Astrocyte (in vitro differentiated cells and primary cell): ENCODE measurements at places on chromosomes 4 and X. TPM values are rescaled to one million over a fixed set of nuclear protein-coding genes. Genes with fewer than 3 reads are reported as not detected.

The TRIM61 gene
- total RNA-seq, result 1.4 and 2.2 TPM in 2 replicates

DNA sequence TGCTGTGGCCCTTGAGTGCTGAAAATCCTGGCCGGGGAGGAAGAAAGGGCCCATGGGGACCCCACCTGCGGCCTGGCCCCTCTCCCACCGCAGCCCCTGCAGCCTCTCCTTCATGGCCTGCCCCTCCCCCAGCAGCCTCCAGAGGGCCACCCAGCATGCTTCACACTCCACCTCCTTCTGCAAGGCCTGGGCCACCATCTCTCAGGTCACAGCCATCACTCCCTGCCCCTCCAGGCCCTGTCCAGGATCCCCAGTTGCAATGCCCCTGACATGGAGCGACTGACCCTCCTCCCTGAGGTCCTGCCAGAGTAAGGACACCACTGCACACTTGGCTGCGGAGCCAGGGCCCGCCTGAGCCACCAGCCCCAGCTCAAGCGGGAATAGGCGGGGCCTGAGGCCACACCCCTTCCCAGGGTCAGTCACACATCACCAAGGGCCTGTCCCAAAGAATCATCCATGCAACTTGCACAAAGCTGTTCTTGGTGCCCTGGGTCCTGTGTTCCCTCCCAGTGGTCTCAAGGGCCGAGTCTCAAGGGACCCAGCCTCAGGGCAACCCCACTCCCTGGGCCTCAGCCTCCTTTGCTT, 32.9 kb downstream of the CCNQ start:
- no peak for DNase-seq

DNA sequence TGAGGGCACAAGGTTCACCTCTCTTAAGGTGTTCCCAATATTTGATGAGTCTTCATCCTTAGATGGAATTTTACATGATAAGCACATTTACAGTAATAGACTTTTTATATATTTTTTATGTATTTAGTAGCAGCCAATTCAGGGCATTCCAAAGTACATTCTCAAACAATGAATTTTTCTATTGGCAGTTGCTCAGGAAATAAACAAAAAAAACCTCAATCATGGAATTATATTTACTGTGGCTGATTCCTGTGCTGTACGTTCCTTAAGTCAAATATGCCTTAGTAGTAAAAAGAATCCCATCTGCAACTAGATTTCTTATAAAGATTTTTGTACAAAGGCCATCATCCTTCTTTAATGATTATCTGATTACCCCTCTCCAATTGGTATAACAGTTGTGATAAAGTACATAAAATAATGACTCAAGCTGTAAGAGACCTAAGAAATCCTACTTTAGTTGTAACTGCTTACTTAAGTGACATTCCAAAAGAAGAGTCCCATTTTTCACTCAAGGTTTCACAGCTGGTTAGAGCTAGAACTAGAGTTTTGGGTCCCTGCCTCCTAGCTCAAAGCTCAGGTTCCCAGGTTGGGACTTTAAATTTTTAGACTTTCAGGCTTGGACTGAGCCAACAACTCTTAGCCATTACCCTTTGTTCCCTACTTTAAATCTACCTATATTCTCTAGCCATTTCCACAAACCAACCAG, 152.7 kb downstream of the FHIP1A start:
- DNase-seq, result peak; percentile 34

The MGAT4D gene
- total RNA-seq, result not detected in 2 replicates

GRCh38 chr4:84574069-84574720, 8.7 kb upstream of the CDS1 start:
- no peak for DNase-seq

The FGF2 gene
- 30.5 and 38.4 TPM in 2 replicates for total RNA-seq

DNA sequence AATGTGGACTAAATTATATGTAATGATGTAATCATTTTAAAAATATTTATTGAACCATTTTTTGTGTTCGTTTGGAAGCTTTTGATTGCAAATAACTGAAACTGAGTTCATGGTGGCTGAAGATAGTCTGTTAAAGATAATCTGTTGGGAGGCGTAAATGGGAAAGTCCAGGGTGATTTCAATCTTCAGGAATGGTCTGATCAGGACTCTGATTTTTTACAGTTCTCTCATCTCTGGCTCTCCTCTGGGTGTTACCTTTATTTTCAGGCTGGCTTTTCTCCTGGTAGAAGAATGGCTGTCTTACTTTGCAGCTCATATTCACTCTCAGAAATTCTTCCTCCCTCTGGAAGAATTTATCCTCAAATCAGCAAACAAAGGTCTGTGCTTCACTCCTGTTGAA, 199.0 kb upstream of the LEF1 start:
- DNase-seq, result no peak

The EPHA5 gene
- total RNA-seq, result 1.2 and 1.3 TPM in 2 replicates

GRCh38 chr4:121786221-121786620, 14.9 kb upstream of the EXOSC9 start:
- no peak for DNase-seq

DNA sequence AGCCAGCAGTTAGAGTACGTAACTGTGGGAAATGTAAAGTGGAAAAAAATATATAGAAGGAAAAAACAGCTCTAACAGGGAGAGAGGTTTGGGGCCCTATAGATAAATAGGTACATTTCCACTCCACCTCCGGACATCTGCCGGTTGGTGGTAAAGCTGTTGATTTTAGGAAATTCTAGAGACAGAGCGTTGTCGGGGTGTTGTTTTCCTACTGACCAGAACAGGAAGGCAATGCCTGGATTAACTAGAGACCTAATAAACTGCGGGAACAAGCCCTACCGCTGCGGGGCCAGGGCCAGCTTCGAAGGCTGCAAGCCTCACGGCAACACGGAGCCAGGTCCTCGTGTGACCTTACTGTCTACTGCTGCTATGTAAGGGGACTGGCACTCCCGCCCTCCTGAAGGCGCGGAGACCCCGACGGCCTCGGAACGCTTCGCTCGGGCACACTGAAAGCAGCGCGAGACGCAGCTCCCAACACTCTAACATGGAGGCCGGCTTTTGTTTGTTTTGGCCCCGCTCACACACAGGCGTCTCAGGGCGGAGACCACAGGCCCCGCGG, 702 bp upstream of the CDKN2AIP start:
- DNase-seq, result peak; percentile 55

The MAGEA2B gene
- 1.2 and 2.9 TPM in 2 replicates for total RNA-seq

DNA sequence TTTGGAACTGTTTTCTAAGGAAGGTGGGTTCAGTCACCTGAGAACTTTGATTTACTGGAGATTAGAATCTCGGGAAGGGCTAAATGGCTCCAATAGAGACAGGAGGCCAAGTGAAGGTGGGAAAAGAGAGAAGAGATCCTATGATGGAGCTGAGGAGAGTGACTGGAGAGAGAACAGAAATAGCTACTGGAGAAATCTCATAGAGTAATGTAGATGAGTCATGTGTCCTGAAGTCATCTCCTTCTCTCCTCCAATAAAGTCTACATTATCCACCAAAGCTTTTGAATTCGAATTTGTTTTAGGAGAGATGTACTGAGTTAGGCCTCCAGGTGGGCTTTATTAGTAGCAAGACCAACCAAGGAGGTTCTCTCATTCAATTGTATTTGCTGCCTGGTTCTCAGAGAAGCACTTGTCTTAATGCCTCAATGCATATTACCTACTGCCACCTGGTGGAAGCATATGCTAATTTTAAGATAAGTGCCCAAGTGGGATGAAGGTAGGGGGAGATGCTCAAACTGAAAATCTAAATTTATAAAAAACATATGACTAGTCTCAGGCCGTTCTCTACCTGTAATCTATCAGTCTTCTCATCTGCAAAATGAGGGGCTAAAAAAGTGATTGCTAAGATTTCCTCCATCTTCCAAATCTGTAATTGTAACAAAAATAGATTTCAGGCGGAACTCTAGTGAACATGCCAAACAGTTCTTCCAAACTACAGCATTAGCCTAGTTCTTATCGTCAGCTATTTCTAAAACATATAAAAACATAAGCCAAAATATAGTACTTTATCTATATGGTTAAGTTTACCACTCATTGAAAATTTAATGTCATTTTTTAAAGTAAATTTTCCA, 24.4 kb downstream of the TXK start:
- DNase-seq, result peak; percentile 23

GRCh38 chrX:3230496-3230895, 116.0 kb downstream of the MXRA5 start:
- DNase-seq, result no peak

GRCh38 chrX:63664083-63664482, 120.9 kb downstream of the ARHGEF9 start:
- DNase-seq, result no peak
